ENCODE measurements at places on chromosomes 7 and 10.

DNA sequence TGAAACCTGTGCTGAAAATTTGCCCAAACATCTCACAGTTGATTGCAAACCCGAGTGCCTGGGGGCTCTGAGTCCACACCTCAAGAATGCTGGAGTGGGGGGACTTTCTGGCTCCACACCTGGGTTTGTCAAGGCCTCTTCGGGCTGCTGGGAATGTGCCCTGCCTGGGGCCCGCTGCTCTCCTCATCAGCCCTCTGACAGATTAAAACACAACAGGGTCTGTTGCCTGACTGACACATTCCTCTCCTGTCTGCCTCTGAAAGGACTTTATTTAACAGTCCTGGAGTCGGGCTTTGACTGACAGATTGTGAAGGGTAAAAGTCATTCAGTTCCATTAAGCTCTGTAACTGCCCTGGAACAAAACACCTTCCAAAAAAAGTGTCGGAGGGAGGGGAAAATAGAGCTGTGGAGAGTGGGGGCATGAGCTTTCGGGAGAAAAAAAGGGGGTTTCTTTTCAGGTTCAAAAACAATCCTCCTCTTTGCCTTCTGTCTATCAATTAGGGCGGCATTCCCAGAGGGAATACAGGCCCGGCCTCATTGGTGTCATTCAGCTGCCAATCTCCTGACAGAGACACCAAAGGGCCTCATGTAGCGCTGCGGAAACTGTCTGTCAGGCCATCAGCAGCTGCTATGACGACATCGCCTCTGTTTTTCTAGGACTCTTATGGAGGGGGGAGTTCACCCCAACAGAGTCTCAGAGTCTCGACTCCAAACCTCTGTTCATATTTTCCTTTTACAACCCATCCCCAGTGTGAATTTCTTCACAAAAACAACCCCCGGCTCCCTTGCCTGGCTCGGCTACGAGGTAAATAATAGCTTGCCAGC is 398.8 kb upstream of the NFE2L3 start:
- DNase-seq = peak; percentile 13

- no peak for DNase-seq
Measured at GRCh38 chr7:138407792-138408191, 52.3 kb upstream of the TRIM24 start.

GRCh38 chr7:7550663-7551062 is 15.0 kb upstream of the COL28A1 start:
- no peak for DNase-seq

- DNase-seq = no peak
Measured at GRCh38 chr10:28060031-28060607, 61.2 kb upstream of the ODAD2 start.

- no peak for DNase-seq
Measured at GRCh38 chr10:26969145-26969926, 108.6 kb upstream of the ABI1 start.

DNA sequence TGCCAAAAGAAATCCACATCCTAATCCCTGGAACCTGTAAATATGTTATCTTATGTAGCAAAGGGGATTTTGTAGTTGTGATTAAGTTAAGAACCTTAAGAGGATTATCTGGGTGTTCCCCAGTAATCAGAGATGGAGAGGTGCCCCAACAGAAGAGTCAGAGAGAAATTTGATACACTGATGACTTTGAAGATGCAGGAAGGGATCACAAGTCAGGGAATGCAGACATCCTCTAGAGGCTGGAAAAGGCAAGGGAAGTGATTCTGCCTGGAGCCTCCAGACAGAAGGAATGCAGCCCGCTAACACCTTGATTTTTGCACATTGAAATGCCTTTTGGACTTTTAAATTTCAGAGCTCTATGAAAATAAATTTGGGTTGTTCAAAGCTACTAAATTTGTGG is 531.7 kb downstream of the DNAJB9 start:
- no peak for DNase-seq

DNA sequence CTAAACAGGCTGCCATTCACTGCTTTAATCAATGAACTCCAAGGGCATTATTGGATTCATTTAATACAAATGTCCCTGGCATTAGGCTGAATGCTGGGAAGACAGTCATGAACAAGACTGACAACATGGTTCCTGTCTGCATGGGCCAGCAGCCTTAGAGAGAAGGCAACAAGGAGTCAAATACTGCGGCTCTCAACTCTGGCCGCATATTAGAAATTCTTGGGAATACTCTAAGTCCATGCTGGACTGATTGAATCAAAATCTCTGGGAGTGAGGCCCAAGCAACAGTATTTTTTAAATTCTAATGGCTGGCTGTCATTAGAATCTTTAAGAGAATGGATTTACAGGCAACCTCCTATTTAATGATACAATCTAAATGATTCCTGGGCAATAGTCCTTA is 34.1 kb downstream of the FGFBP3 start:
- DNase-seq = no peak

DNA sequence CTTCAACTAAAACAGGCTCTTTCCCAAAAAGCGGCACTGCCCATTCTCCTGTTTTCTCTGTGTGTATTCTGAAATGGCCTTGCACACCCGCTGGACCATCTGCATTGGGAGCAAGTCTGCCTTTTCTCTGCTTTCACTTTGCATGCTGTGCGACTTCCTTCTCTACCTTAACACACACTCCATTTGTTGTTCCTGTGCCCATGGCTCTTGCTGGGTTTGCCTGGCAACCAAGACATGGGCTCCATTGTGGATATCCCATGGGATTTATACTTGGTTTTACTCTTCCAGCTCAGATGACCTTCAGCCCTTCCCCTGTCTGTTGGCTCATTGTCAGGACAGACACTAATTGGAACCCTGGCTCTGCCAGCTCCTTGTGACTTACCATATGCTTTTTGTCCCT is 465.3 kb downstream of the REEP3 start:
- no peak for DNase-seq

DNA sequence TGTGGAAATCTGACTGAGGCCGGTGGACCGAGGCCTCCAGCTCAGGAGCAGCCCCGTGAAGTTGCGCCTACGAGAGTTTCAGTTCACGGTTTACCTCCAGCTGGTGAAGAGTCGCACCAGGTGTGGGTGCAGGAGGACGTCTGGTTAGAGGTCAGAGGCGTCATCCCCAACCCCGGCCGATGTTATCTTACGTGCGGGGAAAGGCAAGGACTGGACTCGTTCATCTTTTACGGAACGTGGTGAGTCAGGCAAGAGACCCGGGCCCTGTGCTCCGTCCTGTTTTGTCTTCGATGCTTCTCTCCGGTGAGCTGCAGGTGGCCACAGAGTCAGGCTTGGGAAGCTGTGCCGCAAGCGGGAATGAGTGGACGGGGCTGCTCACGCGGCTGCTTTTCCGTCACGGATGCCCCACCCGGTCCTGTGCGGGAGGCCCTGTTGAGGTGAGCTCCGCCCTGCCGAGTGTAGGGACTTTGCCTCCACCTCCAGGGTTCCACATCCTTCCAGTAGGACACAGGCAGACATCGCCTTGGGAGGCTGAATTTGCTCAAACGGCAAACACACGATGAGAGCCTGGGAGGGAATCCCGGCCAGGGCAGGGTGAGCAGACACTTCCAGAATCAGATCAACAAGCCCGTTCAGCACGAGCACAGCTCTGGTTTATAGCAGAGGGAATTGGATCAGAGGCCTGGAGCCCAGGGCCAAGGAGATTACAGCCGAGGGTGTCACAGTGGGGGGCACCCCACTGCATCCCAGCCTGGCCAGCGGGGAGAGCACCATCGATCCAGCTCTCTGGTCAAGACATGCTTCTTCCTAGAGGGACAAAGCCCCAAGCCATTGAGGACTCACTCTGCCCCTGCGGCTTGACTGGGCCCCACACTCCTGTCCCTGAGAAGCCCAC is 50.1 kb upstream of the INPP5A start:
- DNase-seq = peak; percentile 22

DNA sequence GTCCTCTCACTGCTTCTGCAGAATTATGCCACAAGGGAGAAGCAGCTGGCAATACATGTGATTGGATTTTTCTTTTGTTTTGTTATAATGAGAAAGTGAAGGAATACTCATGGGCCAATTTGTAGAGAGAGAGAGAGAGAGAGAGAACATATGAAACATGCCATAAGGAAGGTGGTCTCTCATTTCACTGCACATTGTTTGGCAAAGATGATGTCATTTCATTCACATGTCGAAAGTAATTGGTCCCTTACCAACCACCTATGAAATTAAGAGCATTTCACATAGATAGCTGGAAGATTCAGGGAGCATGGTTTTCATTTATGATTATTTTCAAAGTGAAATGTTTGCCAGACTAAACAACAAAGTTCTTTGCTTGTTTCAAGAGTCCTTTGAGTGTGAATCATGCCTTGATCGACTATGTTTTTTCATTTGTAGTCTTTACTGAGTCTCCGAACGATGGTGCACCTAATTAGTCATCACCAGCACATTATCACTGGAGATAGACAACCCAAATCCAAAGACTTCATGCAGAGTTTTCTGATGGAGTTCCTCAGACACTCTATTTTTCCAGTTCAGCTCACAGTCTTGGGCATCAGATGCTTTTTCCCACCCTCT is 130.1 kb upstream of the ZEB1 start:
- DNase-seq = no peak

- DNase-seq = peak; percentile 83
Measured at GRCh38 chr7:76191783-76192240, 9.9 kb upstream of the SRRM3 start.

DNA sequence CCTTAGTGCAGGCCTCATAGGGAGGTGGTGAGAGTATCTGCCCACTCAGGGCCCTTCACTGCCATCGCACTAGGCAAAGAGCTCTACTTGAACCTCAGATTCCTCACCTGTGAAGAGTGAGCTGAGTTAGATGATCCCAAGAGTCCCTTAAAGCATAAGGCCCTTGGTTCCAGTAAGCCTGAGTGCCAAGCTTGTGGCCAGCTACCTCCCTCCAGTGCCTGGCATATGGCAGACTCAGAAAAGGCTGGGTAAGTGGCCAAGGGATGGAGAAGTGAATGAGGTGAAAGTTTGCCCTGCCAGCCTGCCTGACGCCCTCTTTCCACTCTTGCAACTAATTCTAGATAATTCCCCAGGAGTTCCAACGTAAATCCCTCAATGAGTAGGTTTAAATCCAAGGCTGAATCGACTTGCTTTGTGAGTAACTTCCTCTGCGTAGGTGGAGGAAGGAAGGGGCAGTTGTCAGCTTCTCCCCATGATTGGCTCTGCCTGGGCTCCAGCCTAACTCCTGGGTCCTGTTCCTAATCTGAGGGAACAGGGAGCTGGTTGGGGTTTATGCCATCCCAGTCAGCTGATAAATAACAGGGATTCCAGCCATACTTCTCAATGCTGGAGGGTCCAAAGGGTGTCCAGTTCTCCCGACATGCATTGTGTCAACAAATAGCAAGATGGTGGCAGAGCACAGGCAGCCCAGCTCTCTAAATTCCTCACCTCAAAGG is 14.2 kb downstream of the DUSP5 start:
- DNase-seq = no peak

GRCh38 chr10:60148266-60148840 is 241.3 kb downstream of the ANK3 start:
- DNase-seq = peak; percentile 76

DNA sequence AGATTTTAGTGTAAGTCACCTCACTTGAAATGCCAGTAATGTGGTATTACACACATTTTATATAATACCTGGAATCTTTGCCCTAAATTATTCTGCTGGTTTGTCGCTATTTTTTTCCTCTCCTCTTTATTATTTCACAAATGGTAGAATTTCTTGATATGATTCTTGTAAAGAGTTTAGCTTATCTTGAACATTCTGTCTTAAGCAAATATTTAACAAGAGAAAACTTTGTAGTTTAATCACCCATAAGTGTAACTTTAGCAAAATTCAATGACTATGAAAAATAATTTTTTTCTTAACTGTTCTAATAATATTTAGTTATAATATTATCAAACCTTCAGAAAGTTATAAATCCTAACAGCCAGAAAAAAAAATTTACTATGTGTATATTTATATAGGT is 56.7 kb downstream of the NHLRC2 start:
- DNase-seq = no peak

DNA sequence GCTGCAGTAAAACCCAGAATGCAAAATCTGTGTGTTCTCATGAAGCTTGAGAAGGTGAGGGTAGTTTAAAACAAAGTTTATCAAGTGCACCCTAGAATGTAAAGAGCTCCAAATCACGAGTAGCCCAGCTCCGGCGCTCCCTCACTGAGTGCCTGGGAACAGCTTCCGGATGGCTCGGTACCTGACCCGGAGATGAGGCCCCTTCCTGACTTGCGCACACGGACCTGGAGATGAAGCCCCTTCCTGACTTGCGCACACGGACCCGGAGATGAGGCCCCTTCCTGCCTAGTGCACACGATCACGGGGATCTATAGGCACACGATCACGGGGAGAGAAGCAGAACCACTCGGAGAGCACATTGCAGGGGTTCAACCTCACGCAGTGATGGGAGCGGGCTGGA is 322.1 kb upstream of the RNF32 start:
- DNase-seq = peak; percentile 23

- DNase-seq = no peak
Measured at GRCh38 chr10:127826154-127826725, 66.5 kb downstream of the CLRN3 start.

DNA sequence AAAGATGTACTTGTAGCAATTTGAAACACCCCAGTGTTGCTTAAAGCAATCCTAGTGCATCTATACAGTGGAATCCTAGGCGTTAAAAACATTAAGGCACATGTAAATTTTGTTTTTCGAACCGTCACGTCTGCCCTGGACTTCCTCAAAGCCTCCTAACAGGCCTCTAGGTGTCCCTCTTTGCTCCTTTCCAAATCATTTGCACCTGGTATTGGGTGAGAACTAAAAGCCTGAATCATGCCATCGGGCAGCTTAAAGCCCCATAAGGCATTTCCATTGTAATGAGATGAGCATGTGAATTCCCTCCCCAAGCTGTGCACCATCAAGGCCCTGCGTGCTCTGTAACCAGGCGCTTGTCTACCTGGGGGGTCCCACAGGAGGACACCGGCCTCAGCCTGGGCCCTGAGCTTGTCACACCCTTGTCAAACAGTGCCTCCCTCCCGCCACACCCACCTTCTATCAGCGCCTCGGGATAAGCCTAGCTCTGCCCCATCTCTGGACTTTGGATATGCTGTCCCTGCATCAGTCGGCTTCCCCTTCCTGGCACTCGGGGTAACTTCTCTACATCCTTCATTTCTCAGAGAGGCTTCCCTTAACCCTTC is 89.2 kb downstream of the WDR11 start:
- DNase-seq = peak; percentile 10

GRCh38 chr10:22560096-22560912 is 154.1 kb downstream of the PIP4K2A start:
- no peak for DNase-seq

GRCh38 chr7:158957921-158958491 is 101.6 kb downstream of the DYNC2I1 start:
- DNase-seq = peak; percentile 93

DNA sequence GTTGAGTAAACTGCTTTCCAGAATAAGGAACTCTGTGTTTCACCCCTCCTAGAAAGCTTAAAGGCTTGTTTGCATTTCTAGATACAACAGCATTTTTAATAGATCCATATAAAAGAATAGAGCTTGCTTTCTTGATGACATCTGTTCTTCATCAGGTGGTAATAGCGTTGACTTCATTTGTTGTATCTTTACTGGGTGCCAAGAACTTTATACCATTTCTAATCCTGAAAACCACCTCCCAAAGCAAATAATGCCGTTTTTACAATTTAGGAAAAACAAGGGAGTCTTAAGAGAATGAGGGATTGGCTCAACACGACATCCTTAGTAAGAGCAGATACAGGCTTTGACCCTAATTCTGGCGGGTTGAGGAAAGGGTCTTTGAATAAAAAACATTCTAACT is 993.4 kb downstream of the TYW1 start:
- no peak for DNase-seq

Data from DMS53 (cell line).